Pons (tissue), 1 donor: ENCODE measurements at places on chromosomes 11 and 22.
A peak's percentile ranks its signal among the peaks of the same experiment; 100 is the strongest.

DNA sequence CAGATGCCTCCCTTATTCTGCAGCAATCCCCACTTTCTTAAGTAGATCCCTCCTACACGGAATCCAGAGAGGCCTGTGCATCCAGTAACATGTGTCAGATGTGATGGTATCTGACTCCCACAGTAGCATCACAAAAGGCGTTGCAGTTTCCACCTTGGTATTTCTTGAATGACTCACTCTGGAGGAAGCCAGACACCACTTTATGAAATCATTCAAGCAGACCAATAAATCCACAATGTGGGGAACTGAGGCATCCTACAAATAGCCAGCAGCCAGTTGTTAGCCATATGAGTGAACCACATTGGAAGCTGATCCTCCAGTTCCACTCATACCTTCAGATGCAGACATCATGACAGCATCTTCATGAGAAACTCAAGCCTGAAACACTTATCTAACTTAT, 798.1 kb downstream of the OPCML start:
- no peak for DNase-seq

- no peak for DNase-seq
Observed at GRCh38 chr22:45240104-45240809, 437 bp downstream of the KIAA0930 start.

GRCh38 chr11:57150454-57150917, 31.3 kb upstream of the LRRC55 start:
- DNase-seq, result no peak

GRCh38 chr22:29096736-29097669, 24.2 kb downstream of the KREMEN1 start:
- DNase-seq, result peak; percentile 71

GRCh38 chr22:44731357-44731970, 20.9 kb upstream of the ARHGAP8 start:
- no peak for DNase-seq

GRCh38 chr11:100438376-100438775, 248.7 kb upstream of the ARHGAP42 start:
- no peak for DNase-seq

- DNase-seq, result peak; percentile 93
Observed at GRCh38 chr11:122453586-122453985, 201.9 kb upstream of the UBASH3B start.
